ENCODE measurements at places on chromosomes 5 and 9.

DNA sequence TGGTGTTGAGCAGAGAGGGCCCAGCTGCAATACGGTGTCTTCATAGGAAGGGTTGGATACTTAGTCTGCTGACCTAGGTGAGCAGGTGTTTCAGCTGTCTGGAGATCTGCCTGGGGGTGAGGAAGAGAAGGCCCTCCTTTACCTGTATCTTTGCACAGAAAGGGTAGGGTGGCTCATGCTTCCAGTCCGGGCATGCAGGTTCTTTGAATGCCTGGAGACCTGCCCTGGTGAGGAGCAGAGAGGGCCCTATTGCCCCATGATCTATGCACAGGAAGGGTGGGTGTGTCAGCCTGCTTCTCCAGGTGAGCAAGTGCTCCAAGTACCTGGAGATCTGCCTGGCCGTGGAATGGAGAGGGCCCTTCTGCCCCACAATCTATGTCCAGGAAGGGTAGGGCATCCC is 63.0 kb downstream of the FER start:
- DNase-seq = no peak

DNA sequence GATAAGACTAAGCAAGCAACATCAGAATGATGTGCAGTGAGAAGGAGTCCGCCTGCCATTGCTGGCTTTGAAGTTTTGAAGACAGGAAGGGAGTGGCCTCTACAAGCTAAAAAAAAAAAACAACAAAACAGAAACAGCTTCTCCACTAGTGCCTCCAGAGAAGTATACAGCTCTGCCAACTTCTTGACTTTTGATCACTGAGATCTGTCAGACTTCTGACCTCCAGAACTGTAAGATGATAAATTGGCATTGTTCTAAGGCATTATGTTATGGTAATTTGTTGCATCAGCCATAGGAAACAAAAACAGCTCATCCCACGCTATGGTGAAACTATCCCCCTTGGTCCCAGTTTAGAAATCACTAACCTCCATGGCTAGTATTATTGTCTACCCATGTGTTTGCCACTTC is 131.0 kb upstream of the VCAN start:
- no peak for DNase-seq

DNA sequence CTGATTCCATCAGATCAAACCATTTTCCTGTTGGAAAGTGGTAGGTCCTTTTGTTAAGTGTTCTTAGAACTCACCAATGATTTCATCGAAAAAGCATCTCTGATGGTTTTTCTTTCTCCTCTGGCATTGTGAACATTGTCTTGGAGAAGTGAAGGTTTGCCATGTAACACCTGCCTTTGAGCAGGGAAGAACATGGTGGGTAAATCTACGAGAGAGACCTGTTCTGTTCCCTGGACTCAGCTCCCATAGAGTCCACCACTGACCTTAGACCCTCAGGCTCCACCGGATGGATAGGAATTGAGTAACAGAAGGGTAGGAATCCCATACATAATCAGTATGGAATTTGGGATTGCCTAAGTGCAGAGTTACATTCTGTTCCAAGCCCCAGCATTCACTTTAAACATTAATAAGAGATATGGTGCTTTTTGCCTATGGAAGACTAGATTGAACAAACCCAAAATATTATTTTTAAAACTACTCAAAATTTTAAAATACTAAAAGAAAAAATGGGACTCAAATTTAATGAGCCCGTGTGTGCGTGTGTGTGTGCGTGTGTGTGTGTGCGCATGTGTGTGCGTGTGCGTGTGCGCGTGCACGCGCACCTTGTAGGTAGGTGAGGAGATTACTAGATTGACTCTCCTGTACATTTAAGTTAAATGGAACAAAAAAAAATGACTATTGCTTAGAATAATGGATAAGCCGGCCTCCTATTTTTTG is 92.0 kb downstream of the C9orf152 start:
- no peak for DNase-seq

DNA sequence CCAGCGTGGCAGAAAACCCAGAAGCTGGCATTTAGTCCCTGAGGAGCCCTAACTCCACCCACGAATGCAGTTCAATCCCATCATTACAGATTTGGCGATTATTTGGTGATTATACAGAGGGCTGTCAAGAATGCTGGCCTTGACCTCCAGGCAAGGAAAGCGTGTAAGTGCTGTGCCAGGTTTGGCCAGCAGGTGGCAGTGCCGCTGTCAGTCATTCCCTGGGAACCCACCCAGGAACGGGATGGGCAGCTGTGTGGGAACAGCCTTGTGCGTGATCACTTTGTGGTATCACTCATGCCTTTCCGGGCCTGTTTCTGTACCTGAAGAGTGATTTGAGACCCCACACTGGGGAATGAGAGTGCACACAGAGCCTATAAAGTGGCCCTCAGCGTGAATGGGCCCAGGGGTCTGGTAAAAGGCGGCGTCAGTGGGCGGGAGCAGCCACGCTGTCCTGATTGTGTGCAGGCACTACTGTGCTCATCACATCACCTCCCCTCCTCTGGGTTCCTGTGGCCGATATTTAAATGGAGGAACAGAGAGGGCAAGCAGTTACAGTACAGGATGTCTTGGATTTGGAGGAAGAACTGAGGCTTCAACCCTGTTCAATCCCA is 215.6 kb downstream of the ROR2 start:
- peak; percentile 66 for DNase-seq

GRCh38 chr5:168153263-168153875 is 138.1 kb upstream of the WWC1 start:
- DNase-seq = no peak

- DNase-seq = no peak
Observed at GRCh38 chr9:92432350-92432749, 8.1 kb upstream of the OMD start.

- no peak for DNase-seq
Observed at GRCh38 chr9:114746591-114747346, 59.1 kb downstream of the TNFSF15 start.

- no peak for DNase-seq
Observed at GRCh38 chr5:44646016-44646415, 162.7 kb upstream of the MRPS30 start.

DNA sequence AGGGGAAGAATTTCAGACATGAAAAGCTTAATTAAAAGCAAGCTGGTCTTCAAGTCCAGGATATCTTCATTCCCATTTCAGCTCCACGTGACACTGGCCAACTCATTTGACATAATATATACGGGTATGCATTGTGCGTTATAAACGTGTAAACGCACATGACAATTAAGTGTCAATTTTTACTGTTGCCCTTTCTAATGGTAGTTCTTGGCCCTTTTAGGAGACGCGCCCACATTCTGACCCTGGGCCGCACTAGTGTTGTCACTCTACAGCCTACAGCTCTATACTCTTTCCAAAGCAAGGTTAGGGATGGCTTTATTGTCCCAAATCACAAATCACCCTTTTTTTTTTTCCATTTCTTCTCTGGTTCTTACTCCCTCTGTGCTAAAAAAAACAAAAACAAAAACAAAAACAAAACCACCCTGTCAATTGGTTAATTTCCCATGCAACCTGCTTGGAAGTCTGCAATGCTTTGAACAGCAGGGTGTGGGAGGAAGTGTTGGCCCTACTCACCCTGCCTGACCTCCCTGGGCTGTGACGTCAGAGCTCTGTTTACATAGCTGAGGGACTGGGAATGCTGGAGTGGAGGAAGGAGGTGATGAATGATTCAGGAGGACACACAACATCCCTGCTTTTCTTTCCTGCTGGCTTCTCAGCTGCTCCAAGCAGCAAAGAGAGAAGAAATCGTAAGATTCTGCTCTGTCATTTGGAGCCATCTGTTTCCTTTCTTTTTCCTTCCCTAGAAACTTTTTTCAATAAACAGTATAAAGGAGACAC is 19.3 kb downstream of the RFK start:
- no peak for DNase-seq

All from posterior cingulate gyrus (tissue), 11 donors.